Mesenteric fat pad (tissue), 1 donor: ENCODE measurements at places on chromosomes 5 and 9. TPM values are rescaled to one million over a fixed set of nuclear protein-coding genes. Genes with fewer than 3 reads are reported as not detected.

Gene IDNK
- 6.1 TPM for total RNA-seq

Gene CXXC5
- 33.0 TPM for total RNA-seq

Gene TMEM267
- total RNA-seq: 11.0 TPM

- no peak for DNase-seq
Observed at GRCh38 chr9:134818000-134818568, 62.5 kb upstream of the FCN2 start.

GRCh38 chr5:116814626-116815385, 240.2 kb upstream of the SEMA6A start:
- no peak for DNase-seq

GRCh38 chr5:180287868-180288267, 4.0 kb downstream of the MAPK9 start:
- DNase-seq: peak; percentile 49

GRCh38 chr9:37324691-37325490, 97.6 kb upstream of the GRHPR start:
- no peak for DNase-seq

- no peak for DNase-seq
Observed at GRCh38 chr9:69145144-69145715, 28.8 kb upstream of the TJP2 start.

- no peak for DNase-seq
Observed at GRCh38 chr9:16868701-16869100, 1.8 kb downstream of the BNC2 start.

GRCh38 chr5:131756942-131757341, 39.9 kb downstream of the FNIP1 start:
- no peak for DNase-seq

- DNase-seq: no peak
Observed at GRCh38 chr5:33824516-33825195, 67.1 kb downstream of the ADAMTS12 start.

GRCh38 chr5:117177302-117177701, 602.7 kb upstream of the SEMA6A start:
- DNase-seq: no peak

DNA sequence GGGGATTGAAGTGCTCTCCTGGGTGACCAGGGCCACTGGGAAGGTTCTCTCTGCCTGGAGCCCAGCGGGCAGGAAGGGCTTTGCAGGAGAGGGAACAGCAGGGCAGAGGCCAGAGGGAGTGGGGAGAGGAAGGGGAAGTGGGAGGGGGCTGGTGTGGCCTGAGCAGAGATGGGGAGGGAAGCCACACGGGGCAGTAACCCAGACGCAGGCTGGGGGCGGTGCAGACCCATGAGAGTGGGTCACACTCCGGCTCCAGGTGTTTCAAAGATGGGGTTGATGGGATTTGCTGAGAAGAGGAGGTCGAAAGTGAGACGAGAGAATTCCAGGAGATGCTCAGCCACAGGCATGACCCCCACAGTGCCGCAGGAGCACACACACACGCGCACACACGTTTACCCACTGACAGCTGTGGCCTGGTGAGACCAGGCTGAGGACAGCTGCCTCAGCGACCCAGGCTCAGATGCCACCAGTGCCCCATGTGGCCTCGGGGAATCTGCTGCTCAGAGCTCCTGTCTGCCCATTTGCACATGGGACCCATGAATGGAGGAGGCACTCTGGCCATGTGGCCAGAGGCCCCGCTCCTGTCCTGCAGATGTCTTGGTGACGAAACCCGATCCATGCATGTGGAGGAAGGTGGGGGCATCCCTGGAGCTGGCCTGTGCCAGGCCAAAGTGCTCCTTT, 32.7 kb upstream of the FCN2 start:
- no peak for DNase-seq

- DNase-seq: peak; percentile 87
Observed at GRCh38 chr9:133737774-133738639, at the start of gene SARDH. Gene SARDH, minus strand, starts transcription at chr9:133738352. Its CDS starts 4,179 bp downstream, at chr9:133734173.
